ENCODE measurements at places on chromosomes 12 and 14.

DNA sequence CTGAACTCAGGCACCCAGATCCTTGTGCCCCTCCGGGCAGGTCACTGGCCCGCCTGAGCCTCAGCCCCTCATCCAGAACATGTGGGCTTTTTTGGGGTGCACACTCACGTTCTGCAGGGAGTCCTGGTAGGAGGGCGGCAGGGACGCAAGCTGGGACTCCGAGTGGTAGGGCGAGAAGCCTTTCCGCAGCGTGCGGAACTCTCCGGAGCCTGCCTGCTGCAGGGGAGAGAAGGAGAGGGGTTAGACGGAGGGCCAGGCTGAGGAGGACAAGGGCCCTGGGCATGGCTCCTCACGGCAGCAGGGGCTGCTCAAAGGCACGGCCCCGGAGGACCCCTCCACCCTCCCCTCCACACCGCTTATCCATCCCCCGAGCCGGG, 40.8 kb downstream of the CCNK start:
- DNase-seq, result no peak

DNA sequence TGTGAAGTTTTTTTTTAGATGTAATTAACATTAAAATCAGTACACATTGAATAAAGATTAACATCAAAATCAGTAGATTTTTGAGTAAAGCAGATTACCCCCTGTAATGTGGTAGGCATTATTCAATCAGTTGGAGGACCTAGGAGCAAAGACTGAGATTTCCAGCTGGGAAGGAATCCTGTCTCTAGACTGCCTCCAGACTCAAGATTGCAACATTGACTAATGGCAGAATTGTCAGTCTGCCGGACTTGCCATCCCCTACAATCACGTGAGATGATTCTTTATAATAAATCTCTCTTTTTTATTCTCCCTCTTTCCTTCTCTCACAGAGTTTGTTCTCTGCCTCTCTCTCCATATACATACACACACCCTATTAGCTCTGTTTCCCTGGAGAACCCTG, 51.4 kb upstream of the SLC6A15 start:
- no peak for DNase-seq

GRCh38 chr12:27534060-27534764, 10.2 kb downstream of the PPFIBP1 start:
- DNase-seq, result peak; percentile 9

- DNase-seq, result no peak
Observed at GRCh38 chr14:31194095-31194494, 13.5 kb downstream of the HECTD1 start.

GRCh38 chr12:27280412-27280811, 36.3 kb downstream of the STK38L start:
- DNase-seq, result no peak

- no peak for DNase-seq
Observed at GRCh38 chr12:112011685-112012084, 1.3 kb downstream of the TMEM116 start.

GRCh38 chr12:68768431-68768939, 22.5 kb downstream of the SLC35E3 start:
- DNase-seq, result no peak

DNA sequence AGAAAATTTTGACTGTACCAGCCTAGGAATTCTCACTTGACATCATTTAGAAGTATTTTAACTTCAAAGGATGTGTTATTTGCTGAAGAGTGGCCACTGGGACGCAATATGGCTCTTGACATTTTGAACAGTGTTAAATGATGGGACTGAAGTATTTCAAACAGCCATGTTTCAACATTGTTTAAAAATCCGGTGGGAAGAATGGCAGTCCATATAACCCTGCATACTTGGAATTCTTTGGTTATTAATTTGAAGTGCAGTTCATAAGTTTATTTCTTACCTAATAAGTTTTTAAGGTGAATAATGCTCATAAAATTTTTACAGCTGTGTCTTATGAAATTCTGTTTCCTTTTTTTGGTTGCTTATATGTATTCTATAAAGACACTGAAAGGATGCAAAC, 8.3 kb downstream of the TMTC2 start:
- no peak for DNase-seq

DNA sequence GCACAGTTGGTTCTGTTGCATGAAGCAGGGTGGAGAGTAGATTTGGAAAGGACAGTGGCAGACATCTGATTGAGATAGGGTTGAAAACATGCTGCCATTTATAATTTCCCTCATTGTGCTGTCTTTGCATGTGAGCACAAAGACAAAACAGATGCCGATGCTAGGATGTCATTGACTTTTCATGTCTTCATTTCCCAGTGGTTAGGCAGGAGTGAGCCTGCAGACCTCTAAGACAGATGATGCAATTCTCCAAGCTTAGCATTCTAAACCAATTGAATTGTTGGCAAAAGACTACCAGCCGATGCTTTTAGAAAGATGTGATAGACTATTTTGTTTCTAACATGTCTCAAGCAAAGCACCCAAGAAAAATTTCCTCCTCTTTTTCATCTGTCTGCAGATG, 37.1 kb upstream of the PELI2 start:
- DNase-seq, result no peak

- DNase-seq, result peak; percentile 39
Observed at GRCh38 chr12:62210422-62210821, 49.8 kb upstream of the USP15 start.

GRCh38 chr12:76083246-76083903, 1.1 kb downstream of the NAP1L1 start:
- DNase-seq, result no peak

GRCh38 chr14:77041881-77042545, 13.5 kb upstream of the IRF2BPL start:
- DNase-seq, result no peak

DNA sequence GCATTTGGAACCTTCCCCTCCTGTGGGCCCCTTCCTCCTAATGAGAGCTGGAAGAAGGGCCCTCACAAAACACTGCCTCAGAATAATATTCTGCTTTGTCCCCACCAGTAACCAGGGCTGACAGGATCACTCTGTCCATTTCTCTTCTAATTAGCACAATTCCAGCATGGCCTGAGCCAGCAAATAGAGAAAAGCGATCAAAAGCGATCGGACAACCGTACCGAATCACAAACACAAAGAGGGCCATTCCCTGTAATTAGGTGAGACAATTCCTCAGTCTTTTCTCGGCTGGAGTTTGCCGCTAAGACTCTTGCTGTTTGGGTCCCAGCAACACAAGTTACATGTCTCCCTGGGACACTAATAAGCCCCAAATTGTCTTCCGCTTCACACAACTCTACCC, 35.6 kb upstream of the VSX2 start:
- no peak for DNase-seq

Data from stimulated activated CD4-positive, alpha-beta T cell treated with anti-CD3 and anti-CD28 coated beads, Interleukin-2, amount 100 ng/mL, for 24 hours (primary cell).